ENCODE measurements at places on chromosomes 4 and X.

- no peak for DNase-seq
Measured at GRCh38 chr4:75557696-75558095, 1.8 kb downstream of the ODAPH start.

DNA sequence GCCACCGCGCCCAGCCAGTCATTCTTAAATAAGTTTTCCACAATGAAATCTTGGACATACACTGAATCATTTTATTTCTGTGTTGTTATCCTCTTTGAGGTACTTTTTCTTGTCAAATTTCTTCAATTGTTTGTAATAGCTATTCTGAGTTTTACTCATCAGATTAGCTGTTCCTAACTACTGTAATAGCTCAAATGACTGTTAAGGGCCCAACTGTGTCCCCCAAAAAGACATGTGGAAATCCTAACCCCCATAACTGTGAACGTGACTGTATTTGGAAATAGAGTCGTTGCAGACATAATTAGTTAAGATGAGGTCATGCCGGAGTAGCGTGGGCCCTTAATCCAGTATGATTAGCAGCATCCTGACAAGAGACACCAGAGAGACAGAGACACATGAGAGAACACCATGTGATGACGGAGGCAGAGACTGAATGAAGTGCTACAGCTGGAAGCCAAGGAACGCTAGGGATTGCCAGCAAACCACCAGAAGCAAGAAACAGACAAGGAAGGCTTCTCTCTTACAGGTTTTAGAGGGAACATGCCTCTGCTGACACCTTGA, 22.9 kb downstream of the ACOT9 start:
- no peak for DNase-seq

GRCh38 chrX:53086464-53086863, 4.3 kb downstream of the TSPYL2 start:
- no peak for DNase-seq

DNA sequence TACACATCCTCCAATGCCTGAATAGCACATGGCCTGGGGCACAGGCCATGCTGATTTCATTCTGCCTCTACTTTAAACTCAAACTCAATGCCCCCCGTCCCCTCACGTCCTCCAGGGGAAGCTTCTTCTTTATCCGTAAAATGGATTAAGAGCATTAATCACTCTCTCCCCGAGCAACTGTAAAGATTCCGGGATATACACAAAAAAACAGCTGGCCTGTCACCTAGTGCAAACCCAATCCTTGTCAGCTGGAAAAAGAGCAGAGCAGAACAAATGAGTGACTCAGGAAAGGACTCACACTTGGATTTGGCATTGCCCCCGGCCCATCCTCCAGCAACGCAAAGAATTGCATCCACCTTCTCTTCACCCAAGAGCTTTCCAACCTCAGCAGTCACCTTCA, 7.8 kb downstream of the QDPR start:
- DNase-seq = no peak
